ENCODE measurements at places on chromosomes 7 and 10. TPM values are rescaled to one million over a fixed set of nuclear protein-coding genes. Genes with fewer than 3 reads are reported as not detected.

Gene KEL
- total RNA-seq: not detected

Gene NPC1L1
- not detected for total RNA-seq

DNA sequence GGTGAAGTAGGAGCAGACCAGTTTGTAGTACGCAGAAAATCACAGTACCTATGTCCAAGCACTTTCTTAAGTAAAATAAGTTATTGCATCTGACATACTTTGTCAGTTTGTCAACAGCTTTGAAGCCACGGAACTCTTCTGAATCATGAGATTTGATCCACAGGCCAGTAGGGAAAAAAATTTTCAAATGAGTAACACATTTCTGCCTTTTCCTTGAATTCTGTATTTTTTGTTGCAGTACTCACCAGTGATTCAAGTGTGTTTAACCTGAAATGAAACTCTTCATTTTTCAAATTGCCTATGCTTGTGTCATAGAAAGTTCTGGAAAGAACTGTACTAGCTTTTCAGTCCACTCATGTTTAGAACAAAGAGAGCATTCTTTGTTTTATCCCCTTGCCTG, 337.7 kb downstream of the GATA3 start:
- H3K36me3 ChIP-seq: no peaks in the 10 kb centered on the region
- H3K27ac ChIP-seq: no peak overlapping the region
- no peaks in the 10 kb centered on the region for H3K27me3 ChIP-seq
- DNase-seq: no peak

GRCh38 chr10:97673736-97674525, 13.1 kb downstream of the AVPI1 start:
- H3K27ac ChIP-seq: no peak overlapping the region
- H3K27me3 ChIP-seq: no peaks in the 10 kb centered on the region
- H3K4me1 ChIP-seq: no peaks in the 10 kb centered on the region

DNA sequence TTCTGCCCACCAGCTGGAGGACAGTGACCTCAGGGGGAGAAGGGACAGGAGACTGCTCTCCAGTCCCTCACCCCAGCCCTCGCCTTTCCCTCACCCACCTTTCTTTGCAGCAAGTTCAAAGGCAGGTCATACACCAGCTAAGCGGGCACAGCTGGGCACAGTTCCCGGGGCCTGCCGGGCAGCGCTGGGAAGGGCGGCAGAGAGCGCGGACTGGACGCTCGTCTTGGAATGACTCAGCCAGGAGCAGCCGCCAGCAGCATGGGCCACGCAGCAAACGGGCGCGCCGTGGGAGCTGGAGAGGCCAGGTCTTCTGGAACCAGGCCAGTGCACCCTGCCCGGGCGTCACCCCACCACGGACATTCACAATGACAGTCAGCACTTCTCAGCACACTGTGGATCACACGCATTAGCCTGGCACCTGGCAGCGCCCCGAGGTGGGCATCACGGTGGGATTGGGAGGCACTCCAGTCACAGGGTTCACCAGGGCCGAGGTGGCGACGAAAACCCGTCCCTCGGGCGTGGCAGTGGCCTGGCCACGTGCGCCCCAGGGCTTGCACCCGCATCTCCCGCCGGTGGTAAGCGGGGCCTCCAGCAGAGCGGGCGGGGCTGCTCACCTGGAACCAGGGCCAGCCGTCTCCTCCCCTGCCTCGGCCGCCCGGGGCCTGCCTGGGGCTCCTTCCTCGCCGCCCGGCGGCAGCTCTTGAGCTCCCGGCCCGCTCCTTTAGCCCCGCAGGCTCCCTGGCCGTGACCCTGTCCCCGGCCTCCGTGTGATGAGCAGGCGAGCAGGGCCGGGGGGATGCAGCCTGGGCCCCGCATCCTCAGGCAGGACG, 29.0 kb upstream of the WDFY4 start:
- peaks cover 5% of the 10 kb centered on the region for H3K27me3 ChIP-seq
- peaks cover 20% of the 10 kb centered on the region for H3K4me1 ChIP-seq
- peak overlapping the region; percentile 78 for H3K4me3 ChIP-seq
- peak overlapping the region; percentile 69 for H3K27ac ChIP-seq

Gene HMX3
- not detected for total RNA-seq

DNA sequence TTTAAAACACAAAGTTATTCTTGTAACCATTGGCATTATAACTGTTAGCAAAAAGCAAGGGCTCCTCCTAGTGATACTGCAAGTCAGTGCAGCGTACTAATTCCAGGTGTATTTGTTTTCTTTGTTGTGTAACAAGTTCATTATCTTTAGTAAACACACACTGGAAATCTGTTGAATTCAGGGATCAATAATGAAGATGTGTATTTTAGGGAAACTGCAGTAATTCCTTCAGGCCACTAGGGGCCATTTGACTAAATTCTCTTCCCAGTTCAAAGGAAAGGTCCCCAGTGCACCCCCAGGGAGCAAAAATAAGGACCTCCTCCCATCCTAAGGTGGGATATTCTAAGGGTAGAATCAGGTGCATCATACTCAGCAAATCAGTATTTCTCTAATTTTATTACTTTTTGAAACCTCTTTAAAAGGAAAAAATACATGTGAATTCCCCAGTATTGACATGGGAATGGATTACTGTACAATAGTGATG, 158.6 kb upstream of the LYZL1 start:
- no peak overlapping the region for H3K4me3 ChIP-seq
- no peaks in the 10 kb centered on the region for H3K36me3 ChIP-seq
- peaks cover 16% of the 10 kb centered on the region for H3K27me3 ChIP-seq
- peaks cover 14% of the 10 kb centered on the region for H3K4me1 ChIP-seq
- peak; percentile 58 for DNase-seq
- H3K27ac ChIP-seq: no peak overlapping the region

Gene SEMA3C
- 421 TPM for total RNA-seq

Gene LBX1
- not detected for total RNA-seq

GRCh38 chr10:70480239-70480861, 1.8 kb downstream of the PALD1 start:
- no peaks in the 10 kb centered on the region for H3K4me1 ChIP-seq
- DNase-seq: peak; percentile 87
- H3K27ac ChIP-seq: no peak overlapping the region
- peaks cover 35% of the 10 kb centered on the region for H3K27me3 ChIP-seq
- no peaks in the 10 kb centered on the region for H3K36me3 ChIP-seq

DNA sequence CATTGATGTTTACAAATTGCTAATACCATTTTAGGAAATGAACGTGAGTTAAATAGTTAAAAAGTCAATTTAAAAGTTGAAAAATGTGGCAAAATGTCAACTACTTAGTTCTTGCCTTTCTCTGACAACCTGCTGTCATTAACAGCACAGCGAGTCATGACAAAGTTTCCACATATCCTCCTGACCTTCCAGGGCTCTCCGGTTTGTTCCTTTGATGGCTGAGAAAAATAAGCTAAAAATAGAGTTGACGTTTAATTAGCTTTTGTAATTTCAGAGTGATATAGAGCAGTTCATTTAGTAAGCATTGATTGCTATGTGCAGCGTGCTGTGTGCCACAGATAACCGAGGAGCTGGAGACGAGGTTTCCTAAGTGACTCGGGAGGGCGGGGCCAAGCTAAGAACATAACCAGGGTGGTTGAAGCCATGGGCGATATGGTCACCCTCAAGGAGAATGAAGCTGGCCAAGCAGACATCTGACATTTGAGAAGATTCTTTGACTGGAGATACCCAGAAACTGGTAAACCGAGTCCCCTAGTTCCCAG, 47.9 kb downstream of the OGDH start:
- no peaks in the 10 kb centered on the region for H3K27me3 ChIP-seq
- no peaks in the 10 kb centered on the region for H3K4me1 ChIP-seq

Gene MACC1
- total RNA-seq: 0.36 TPM

- no peak for DNase-seq
Measured at GRCh38 chr7:154425271-154425670, 373.1 kb downstream of the DPP6 start.

Gene ADAM22
- total RNA-seq: 0.36 TPM

GRCh38 chr10:116241642-116242410, 31.2 kb downstream of the GFRA1 start:
- no peak for DNase-seq
- no peak overlapping the region for H3K4me3 ChIP-seq
- no peak overlapping the region for H3K27ac ChIP-seq
- no peaks in the 10 kb centered on the region for H3K36me3 ChIP-seq
- no peaks in the 10 kb centered on the region for H3K4me1 ChIP-seq

Gene ACTL6B
- total RNA-seq: not detected
